ENCODE measurements at places on chromosomes 16 and 17. TPM values are rescaled to one million over a fixed set of nuclear protein-coding genes. Genes with fewer than 3 reads are reported as not detected.

SLC7A6OS gene
- total RNA-seq: 14.5 TPM

DNA sequence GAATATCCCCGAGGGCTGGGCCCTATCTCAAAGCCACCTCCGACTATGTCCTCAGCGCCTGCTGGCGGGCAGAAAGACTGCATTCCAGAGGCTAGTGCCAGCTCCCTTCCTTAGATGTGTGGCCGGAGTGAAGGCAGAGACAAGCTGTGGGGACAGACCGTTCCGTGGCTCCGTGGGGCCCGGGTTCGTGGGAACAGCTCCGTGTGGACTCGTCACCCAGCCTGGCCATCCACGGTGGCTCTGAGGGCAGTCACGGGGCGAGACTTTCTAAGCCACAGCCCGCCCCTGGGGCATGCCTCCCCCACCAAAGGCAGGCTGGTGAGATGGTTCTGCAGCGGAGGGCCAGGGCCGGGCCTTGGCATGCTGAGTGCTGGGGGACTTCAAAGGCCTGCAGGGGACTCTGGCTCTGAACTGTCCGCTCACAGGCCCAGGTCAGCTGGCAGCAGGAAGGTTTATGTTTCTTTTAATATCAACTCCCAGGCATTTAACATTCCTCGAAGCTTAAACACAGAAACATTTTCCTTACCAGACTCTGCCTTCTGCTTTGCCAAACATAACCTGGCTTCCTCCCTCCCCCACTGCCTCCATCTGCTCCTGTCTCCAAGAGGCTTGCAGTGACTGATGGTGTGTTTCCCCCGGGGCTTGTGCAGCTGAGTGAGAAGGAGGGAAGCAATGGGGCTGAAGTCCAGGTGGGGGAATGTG is 50.4 kb downstream of the TIMM22 start:
- no peak for DNase-seq

GRIN2C gene
- total RNA-seq: 0.70 TPM

FAM83G gene
- 2.5 TPM for total RNA-seq

DNA sequence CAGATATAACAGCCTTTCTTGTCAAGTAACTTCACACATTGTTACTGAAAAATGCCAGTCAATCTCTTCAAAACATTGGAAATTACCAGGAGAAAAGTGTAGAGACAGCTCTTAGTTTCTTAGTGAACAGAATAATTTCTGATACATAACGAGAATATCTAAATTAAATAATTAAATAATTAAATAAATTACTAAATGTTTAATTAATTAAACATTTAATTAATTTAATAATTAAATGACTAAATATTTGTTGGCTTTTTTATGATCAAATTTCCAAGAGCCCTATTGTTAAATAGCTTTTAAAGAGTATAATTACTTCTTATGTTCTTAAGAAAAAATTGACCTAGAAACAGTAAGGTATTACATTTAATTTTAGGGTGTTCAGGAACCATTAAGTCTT is 129.6 kb downstream of the SSH2 start:
- DNase-seq: no peak

WNT9B gene
- 0.62 TPM for total RNA-seq

GRCh38 chr16:70708366-70709246 is 22.8 kb upstream of the MTSS2 start:
- DNase-seq: no peak

GRCh38 chr17:74218436-74218835 is 5.1 kb downstream of the TTYH2 start:
- DNase-seq: no peak

DNA sequence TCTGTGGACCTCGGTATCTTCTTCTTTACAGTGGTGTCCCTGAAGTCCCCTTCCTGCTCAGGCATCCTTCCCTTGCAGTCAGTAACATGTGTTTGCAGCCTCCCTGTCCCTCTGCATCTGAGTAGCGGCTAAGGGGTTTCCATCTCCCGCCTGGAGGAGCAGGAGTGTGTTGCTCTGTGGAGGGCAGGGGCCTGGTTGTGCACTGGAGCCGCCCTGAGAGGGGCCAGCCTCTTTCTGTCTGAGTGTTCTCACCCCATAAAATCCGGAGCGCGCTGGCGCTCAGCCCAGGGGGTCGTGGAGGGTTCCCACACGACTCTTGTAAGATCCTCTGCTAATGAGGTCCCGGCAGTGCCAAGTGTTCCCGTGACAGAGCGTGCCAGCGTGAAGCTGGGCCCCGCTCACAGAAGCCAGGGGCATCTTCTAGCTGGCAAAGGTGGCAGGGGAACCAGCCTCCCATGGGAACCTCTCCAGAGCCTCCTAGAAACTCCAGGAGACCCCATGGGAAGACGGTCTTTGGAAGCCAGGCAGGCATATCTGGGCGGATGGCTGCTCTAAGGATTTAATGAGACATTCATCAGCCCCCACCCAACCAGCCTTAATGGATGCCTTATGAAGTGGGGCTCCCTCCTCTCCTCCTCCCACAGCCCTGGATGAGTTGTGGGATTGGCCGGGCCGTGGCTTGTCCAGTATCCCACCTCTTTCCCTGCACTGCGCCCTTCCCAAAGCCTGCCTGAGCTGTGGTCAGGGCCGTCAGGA is 91.4 kb upstream of the GSE1 start:
- no peak for DNase-seq

DNA sequence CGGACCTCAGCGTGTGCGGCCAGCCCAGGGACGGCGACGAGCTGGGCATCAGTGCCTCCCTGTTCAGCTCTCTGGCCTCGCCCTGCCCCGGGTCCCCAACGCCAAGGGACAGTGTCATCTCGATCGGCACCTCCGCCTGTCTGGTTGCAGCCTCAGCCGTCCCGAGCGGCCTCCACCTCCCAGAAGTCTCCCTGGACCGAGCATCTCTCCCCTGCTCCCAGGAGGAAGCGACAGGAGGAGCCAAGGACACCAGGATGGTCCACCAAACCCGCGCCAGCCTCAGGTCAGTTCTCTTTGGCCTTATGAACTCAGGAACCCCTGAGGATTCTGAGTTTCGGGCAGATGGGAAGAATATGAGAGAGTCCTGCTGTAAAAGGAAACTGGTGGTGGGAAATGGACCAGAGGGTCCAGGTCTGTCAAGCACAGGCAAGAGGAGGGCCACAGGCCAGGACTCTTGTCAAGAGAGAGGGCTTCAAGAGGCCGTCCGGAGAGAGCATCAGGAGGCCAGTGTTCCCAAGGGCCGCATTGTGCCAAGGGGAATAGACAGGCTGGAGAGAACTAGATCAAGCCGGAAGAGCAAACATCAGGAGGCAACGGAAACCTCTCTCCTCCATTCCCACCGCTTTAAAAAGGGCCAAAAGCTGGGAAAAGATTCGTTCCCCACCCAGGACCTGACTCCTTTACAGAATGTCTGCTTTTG is 825 bp downstream of the HASPIN start:
- no peak for DNase-seq
